Activated CD8-positive, alpha-beta T cell treated with anti-CD3 and anti-CD28 coated beads, Interleukin-2, amount 10 ng/mL, durations not matched to agents 7 days and 5 days (primary cell): ENCODE measurements at places on chromosomes 7 and 10. TPM values are rescaled to one million over a fixed set of nuclear protein-coding genes. Genes with fewer than 3 reads are reported as not detected.

GRCh38 chr7:103080923-103081322, 6.0 kb downstream of the ARMC10 start:
- DNase-seq = no peak

DNA sequence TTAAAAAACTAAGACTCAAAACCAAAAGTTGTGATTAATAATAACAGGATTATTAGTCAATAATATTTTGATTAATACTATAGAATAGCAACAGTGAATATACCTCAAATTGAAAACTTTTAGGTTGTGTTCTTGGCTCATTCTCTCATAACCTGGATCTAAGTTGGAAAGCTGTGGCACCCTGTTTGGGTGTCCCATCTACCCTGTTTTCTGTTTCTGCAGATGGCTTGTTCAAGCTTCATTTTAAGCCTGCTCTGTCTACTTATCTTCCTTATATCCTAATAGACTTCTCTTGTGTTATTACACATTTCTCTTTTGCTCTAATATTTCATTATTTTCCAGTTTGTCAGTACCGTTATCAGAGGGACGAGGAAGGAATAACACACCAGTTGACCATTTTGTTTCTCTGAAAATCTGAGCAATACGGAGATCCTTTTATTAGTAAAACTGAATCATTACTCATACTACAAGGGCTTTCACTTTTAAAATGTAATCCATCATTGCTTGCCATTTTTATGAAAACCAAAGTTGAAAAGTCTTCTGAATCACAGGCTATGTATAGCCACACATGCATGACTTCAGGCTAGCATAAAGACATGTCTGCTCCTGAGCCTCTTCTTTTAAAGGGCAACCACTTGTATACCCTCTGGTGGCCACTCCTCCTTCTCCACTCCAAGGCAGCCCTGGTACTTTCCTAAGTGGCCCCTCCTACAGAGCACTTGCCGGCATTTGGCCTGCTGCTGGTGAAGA, 22.3 kb downstream of the COX15 start:
- DNase-seq = no peak

GRCh38 chr10:112593023-112593422, 146.0 kb downstream of the VTI1A start:
- no peak for DNase-seq

DNA sequence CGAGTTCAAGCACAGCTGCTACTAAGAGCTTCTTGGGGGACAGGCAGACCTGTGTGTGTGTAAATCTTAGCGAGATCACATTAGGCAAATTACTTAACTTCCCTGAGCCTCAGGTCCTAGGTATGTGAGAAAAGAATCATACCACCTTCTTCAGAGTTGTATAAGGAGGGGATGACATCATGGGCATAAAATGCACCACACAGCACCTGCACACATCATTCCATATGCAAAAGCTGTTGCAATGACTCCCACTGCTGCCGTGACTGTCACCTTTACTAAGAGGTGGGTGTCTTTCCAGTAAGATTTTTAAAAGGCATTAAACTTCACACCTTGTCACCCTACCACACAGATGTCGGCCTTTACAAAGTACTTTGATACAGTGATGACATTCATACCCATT, 146.0 kb downstream of the FANK1 start:
- DNase-seq = no peak

- DNase-seq = no peak
Observed at GRCh38 chr10:78066012-78066411, 32.3 kb downstream of the RPS24 start.

DNA sequence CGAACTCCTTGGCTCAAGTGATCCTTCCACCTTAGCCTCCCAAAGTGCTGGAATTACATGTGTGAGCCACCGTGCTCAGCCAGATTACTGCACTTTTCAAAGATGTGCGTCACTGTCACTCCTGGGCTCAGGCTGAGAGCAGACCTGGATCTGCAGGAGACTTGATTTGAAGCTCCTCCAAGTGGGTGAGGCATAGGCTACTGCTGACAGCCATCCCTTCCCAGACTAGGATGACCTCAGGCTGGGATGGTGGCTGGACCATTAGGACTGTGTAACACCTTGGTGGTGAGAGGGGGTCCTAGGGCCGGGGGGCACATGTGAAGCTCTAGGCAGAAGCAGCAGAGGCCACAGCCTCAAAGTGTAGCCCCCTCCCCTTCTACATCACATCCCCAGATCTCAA, 8.2 kb upstream of the SRRM3 start:
- no peak for DNase-seq

- no peak for DNase-seq
Observed at GRCh38 chr7:111168182-111168581, 77.3 kb downstream of the LRRN3 start.

ITPRID1 gene
- total RNA-seq = not detected

NOD1 gene
- total RNA-seq = 25.2 TPM
